ENCODE measurements at places on chromosomes 6 and 20.

GRCh38 chr6:24126586-24127192, 674 bp downstream of the NRSN1 start:
- no peak for DNase-seq

DNA sequence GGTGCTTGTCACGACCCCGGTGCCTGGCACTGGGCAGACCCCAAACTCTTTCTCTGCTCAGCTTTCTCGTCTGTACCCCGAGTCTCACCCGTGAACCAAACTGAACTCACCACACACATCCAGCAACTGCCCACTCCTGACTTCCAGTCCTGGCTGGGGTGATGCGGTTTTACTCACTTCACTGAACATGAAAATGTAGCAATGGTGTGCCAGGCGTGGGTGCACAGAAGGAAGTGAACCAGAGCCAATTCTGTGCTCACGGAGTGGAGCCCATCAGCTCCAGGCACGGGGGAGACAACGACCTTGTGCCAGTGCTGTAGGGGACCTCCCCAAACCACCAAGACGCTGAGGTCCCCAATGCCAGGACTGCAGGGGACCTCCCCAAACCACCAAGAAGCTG, 78.7 kb upstream of the AFDN start:
- no peak for DNase-seq

GRCh38 chr20:4091490-4092479, 76.4 kb upstream of the RNF24 start:
- DNase-seq, result peak; percentile 20

GRCh38 chr20:30816182-30816645, 441.2 kb upstream of the DEFB115 start:
- DNase-seq, result no peak

DNA sequence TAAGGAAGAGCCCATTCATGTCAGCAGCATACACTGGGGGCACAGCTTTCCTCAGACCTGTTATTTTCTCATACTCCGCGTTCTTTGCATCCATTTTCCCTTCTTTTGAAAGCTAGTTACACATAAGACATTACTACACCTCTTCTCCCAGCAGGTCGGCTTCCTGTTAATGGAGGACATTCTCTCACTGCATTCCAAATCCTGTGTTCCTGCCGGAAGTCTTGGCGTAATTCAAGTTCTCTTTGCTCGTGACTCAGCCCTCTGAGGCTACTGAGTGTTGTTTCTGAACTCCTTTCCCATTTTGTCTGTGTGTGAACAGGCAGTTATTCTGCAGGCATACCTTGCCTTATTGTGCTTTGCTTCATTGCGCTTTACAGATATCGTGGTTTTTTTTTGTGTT, 97.5 kb upstream of the ZBTB24 start:
- DNase-seq, result no peak

DNA sequence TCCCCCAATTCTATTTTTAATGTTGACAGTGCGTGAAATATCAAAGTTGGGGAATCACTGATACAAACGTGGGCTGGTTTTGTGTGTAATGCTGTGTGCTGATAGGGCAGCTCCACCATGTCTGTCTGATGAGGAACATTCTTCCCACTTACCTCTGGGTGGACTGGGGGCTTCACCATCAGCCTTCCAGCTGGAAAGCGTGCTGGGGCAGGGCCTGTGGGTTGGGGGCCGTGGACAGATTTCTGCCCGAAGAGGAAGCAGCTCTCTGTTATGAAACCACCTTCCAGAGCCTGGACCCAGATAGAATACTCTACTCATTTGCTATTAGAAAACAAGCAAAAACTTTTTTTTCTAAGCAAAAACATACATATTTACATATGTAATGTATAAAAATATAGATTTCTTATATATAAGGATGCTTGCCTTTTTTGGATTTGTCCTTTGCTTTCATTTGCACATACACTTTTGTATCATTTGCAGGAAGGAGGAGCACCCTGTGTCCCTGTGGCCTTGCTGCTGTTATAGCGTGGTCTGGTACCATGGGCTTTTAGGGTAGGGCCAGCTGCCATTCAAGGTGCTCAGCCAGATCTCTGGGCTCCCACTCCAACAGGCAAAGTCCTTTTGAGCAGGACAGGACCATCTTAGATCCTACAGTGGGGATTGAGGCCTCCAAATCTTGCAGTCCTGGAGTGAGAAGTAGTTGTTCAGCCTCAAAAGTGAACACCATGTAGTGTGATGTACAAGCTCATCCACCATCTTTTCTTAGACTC, 48.1 kb downstream of the DUSP22 start:
- no peak for DNase-seq

- no peak for DNase-seq
Observed at GRCh38 chr6:21321531-21321930, 272.0 kb upstream of the SOX4 start.

- no peak for DNase-seq
Observed at GRCh38 chr20:44748005-44748370, 2.3 kb downstream of the KCNK15 start.

- DNase-seq, result no peak
Observed at GRCh38 chr20:5212907-5213487, 86.2 kb downstream of the CDS2 start.

DNA sequence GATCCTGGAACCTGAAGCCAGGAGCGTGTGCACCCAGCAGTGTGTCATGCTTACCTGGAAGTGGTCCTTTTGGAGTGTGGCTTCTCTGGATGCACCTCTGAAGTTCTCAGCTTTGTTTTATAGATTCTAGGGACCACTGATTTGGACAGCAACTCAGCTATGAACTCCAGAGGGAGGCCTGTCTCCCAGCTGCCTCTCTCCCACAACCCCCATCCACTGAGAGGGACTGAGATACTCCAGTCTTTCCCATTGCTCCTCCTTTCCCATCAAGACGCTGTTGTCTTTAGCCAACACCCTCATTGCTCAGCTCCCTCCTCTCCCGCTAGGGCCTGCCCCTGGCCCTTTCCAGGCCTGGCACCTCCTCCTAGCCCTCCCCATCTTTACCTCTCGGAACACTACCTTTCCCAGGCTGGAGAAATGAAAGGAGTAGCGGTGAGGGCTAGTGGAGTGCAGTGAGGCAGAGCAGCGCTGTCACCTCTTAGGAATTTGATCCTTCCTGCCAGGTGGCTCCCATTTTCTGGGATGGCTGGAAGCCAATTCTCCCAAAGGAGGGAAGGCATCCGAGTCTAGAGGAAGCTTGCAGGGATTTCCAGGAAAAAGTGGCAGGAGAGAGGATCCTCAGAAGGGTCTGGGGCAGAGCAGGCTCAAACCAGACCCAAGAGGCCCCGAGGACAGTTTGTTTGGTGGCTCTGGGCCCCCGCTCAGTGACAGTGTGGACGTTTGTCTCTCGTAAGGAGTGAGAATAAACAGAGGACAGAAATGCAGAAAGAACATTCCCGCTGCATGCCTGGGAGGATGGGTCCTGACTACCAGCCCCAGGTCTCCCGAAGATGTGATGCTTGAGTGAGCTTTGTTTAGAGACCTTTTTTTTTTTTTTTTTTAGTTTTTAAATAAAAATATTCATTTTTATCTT, at the start of gene LRRN4:
LRRN4 (minus strand) TSS at position 285 of the 913 bp plus-strand sequence. CDS start 1,261 bp downstream, outside the sequence.
- DNase-seq, result no peak

GRCh38 chr6:92538275-92538674, 881.1 kb downstream of the EPHA7 start:
- no peak for DNase-seq

DNA sequence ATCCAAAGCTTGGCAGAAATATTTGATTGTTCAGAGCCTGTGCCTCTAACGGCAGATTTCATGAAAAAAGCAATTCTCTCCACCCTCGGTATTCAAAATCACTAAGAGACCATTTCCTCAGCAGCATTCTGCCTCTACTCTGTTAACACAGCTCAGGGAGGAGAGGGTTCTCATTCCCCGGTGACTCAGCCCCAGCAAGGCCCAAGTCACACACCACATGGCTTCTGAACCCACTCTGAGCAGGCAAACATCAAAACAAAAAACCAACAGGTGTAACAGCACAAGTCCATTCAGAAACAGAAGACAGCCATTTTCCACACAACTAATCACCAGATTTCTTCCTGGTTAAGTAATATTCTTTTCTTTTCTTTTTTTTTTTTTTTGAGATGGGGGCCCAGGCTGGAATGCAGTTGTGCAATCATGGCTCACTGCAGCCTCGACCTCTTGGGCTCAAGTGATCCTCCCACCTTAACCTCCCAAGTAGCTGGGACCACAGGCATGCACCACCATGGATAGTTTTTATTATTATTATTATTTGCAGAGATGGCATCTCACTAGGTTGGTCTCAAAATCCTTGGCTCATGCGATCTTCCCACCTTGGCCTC, 55.4 kb downstream of the GFOD1 start:
- DNase-seq, result no peak

- no peak for DNase-seq
Observed at GRCh38 chr6:169893624-169894023, 142.2 kb downstream of the ERMARD start.

DNA sequence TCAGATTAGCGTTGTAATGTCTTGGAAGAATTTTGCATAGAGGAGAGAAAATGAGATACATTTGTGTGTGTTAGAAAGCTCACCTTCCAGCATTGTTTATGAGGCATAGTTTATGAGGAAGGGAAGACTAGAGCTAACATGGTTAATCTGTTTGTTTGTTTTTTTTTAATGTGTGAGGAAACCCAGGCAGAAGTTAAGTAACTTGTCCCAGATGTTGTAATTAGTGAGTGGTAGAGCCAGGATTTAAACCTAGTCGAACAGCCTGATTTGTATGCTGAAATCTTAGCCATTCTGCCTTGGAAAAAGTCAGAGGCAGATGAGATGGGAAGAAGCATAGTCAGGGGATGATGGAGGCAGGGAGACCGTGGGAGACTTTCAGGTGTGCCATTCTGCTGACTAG, 29.1 kb downstream of the NDUFAF5 start:
- no peak for DNase-seq

DNA sequence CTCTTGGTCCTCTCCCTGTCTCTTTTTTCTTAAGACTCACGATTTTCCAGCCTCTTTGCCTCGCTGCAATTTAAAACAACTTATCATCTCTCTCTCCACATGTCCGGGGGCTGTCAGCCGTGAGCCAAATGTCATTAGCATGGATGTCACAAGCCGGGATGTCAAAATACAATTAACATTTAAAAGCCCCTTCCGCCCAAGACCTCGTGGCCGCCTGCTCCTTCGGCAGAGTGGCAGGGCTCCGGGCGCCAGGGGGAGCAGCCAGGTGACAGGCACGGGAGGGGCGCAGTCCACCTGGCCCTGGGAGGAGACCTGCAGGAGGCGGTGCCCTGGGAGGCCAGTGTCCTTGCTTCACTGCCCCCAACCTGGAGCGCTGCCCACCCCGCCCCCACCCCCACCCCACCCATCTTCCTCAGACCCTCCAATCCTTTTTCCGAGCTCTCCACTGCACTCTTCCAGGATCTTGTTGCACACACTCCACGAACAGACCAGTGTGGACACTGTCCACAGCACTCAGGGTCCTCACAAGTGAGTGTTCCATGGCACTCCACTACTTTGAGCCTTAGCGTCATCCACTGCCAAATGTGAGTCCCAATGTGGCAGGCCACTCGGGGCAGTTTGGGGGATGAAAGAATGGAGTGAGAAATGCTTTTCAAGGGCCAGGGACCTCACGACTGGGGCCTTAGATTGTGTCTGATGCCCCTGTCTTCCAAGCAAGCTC, 5.6 kb upstream of the GRM4 start:
- no peak for DNase-seq

DNA sequence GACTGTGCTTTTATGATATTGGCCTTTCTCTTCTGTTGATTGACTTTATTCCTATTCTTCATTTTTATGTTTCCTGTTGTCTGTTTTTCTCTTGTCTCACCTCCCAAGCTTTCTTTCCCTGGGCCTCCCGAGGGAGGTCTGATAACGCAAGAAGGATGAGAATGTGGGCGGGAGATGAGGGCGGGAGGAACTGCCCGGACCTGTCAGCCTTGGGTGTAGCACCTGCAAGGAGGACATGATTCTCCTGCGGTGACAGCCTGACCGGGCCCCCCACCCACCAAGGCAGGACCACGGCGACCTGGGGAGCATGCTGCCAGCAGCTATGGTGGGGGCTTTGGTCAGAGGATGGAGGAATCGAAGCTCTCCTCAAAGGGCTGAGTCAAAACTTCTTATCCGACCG, 86.9 kb downstream of the PLEKHG1 start:
- no peak for DNase-seq

DNA sequence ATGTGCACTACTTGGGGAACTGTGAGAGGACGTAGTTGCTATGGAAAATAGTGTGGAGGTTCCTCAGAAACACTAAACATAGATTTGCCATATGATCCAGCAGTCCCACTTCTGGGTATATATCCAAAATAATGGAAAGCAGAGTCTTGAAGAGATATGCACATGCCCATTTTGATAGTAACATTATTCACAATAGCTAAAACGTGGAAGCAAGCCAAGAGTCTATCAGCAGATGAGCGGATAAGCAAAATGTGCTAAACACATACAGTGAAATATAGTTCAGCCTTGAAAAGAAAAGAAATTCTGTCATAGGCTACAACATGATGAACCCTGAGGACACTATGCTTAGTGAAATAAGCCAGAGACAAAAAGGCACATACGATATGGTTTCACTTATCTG, 11.1 kb downstream of the SYNDIG1 start:
- no peak for DNase-seq

Measured in activated CD8-positive, alpha-beta memory T cell treated with anti-CD3 and anti-CD28 coated beads for 1 hour (primary cell).